Gastroesophageal sphincter (tissue), 4 donors: ENCODE measurements at places on chromosomes 11 and 22. TPM values are rescaled to one million over a fixed set of nuclear protein-coding genes. Genes with fewer than 3 reads are reported as not detected.

The MS4A12 gene
- total RNA-seq: not detected

The FOLR2 gene
- 15.4 TPM for total RNA-seq

The POU2F3 gene
- 0.27 TPM for total RNA-seq

The RCOR2 gene
- 0.74 TPM for total RNA-seq
